Activated T-helper 9 cell treated with anti-CD3 and anti-CD28 coated beads, Interleukin-2, amount 50 U/mL, for 16 hours (primary cell): ENCODE measurements at places on chromosomes 7 and 10.

GRCh38 chr7:70353330-70353945 lies 755.2 kb downstream of the AUTS2 start:
- DNase-seq, result no peak

DNA sequence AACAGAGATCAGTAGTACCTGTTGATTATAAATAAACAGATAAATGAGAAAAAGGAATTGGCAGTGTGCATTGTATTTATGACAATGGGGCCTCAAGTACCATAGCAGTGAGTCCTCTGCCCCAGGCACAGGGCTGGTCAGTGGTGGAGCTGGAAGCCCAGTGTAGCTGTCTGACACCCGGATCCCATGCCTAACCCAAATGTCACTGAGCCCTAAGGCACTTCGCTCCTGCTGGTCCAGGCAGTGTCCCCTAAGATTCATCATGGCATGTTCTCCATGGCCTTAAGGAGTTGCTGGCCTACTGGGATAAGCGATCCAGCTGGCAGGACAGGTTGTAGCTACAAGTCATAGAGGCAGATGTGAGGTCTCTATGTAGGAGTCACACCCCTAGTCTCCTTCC lies 3.3 kb upstream of the ZNF736 start:
- DNase-seq, result no peak

GRCh38 chr7:45238806-45239205 lies 81.2 kb downstream of the RAMP3 start:
- DNase-seq, result no peak

DNA sequence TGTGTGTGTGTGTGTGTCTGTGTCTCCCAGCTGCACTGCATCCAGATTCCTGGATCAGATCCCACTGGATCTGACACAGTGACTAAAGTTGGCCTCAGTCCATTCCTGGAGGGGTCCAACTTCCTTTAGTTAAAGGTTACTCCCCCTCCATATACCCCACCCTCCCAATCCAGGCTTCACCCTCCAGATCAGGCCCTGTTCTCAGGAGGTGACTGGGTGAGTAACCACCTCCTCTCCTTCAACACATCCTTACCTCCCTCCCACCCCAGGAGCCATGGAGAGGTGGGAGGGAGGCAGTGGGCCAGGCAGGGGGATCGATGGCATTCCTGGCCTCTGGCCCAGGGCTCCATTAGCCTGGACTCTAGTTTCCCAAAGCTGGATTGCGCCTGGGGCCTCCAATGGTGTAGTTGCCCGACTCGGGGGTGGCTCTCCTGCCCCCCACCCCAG lies 11.3 kb downstream of the KCNIP2 start:
- DNase-seq, result no peak

DNA sequence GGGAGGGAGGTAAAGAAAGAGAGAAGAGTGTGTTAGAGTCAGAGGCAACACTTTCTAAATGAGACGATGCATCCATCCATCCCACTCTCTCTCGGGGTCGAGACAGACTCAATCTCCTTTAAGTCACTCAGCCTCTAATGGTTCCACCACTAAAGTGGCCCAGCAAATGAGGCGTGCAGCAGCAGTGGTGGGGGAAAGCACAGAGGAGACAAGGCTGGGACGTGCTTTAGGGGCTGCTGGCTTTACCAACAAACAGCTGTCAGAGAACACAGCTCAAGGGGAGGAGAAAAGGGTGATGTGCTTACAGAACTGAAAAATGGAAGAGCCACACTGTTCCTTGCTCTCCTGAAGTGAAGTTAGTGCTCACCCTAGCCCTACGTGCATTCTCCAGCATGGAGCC lies 4.5 kb upstream of the SEC31B start:
- DNase-seq, result no peak
